ENCODE measurements at places on chromosomes 13 and 19. TPM values are rescaled to one million over a fixed set of nuclear protein-coding genes. Genes with fewer than 3 reads are reported as not detected.

- no peak for DNase-seq
Observed at GRCh38 chr19:12485052-12485416, 418 bp upstream of the ZNF709 start.

Gene ERICH4
- not detected for total RNA-seq

- DNase-seq: no peak
Observed at GRCh38 chr19:37511821-37512220, 5.1 kb downstream of the ZNF793 start.

Gene FXYD1
- total RNA-seq: 470 TPM

DNA sequence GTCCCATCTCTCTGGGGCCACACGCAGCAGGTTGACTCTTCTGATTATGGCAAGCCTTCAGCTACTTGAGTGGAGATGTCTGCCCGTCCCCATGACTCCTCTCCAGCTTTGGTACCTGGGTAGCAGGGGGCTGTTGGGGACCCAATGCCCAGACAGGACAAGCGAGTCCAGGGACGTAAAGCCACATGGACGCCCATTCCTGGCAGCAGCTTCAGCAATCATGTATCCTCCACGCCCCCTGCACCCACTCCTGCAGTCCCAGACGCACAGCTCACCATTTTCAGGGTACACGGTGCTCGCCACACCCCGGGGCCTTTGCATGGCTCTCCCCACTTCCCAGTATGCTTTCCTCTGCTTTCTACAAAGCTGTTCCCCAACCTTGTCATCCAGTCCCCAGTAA is 22.0 kb upstream of the VSTM2B start:
- no peak for DNase-seq

Gene ZIC5
- total RNA-seq: not detected

DNA sequence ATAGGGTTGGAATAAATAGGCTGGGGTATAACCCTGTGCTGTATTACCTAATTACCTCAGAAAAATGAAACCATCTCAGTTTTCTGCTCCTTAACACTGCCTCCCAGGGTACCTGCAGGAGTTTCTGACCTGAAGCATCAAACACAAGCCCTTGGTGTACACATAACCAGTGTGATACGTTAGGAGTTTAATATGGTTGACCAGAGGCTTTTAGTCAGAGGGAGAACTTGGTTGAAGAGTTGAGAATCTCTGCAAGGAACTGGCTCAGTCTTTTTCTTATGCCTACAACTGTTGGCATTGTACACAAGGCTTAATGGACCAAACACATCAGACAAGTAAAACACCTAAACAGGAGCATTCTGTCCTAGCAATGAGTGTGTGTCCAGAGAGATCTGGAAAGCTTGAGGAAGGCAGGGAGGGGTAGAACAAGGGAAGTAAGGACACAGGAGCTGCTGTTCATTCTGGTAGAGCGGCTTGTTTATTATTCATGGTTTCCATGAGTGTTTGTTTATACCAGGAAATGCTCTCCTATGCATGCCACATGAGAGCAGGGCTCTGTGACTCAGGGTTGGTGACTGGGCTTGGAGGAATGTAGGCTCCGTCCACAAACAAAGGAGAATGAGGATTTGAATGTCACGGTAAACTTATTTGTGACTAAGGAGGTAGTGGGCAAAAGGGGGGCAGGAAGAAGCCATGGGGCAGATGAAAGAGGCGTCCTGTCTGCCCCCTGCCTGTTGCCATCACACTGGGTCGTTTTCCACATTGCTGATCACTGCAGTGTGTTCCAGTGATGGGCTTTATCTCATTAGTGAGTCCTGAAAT is 11.9 kb upstream of the SPATA13 start:
- DNase-seq: no peak

GRCh38 chr19:1675633-1676350 is 23.4 kb upstream of the TCF3 start:
- DNase-seq: no peak

DNA sequence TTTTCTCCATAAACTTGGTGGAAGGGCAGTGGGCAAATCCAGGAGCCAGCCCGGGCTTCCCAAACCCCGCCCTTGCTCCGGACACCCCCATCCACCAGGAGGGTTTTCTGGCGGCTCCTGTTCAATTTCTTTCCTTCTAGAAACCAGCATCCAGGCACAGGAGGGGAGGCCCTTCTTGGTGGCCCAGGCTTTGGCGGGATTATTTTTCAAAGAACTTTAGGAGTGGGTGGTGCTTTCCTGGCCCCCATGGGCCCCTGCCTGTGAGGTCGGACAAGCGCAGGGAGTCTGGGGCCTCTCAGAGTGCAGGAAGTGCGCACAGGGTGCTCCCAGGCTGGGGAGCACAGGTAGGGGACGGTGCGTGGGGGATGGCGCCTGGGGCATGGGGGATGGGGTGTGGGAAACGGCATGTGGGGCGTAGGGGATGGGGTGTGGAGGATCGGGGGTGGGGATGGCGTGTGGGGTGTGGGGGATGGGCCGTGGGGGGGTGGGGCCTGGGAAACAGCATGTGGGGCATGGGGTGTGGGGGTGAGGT is 396 bp downstream of the F7 start:
- peak; percentile 34 for DNase-seq

Gene TEX101
- not detected for total RNA-seq

Gene SIGLEC9
- 2.3 TPM for total RNA-seq

Gene NMRK2
- 612 TPM for total RNA-seq

GRCh38 chr13:75437582-75438318 is 44.2 kb downstream of the TBC1D4 start:
- DNase-seq: no peak

DNA sequence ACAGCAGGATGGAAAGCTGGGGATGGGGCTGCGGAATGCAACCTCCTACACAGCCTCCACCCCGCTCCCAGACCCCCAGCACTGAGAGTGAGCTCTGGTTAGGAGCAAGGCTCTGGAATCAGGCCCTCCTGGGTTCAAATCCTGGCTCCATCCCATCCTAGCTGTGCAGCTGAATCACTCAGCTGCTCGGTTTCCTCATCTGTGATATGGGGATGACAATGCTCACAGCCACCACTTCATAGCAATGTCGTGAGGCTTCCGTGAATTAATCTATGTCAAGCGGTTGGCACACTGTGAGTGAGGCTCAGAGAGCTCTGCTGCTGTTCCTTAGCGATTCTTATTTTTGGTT is 538 bp downstream of the ACP7 start:
- DNase-seq: no peak

- DNase-seq: no peak
Observed at GRCh38 chr13:98510156-98510509, 66.8 kb downstream of the STK24 start.
